ENCODE measurements at places on chromosomes 12 and 14.

GRCh38 chr14:64620910-64621309 is 71.1 kb downstream of the PPP1R36 start:
- DNase-seq: no peak

DNA sequence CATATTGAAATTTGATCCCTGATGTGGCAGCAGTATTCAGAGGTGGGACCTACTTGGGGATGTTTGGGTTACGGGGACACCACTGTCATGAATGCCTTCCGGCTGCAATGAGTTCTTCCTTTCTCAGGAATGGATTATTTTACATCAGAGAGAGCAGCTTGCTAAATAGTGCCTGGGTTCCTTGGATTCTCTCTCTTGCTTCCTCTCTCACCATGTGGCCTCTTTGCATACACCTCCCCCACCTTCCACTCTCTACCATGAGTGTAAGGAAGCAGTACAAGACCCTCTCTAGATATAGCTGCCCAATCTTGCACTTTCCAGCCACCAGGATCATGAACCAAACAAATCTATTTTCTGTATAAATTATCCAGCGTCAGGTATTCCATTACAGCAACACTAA is 15.4 kb upstream of the SCAF11 start:
- DNase-seq: no peak

DNA sequence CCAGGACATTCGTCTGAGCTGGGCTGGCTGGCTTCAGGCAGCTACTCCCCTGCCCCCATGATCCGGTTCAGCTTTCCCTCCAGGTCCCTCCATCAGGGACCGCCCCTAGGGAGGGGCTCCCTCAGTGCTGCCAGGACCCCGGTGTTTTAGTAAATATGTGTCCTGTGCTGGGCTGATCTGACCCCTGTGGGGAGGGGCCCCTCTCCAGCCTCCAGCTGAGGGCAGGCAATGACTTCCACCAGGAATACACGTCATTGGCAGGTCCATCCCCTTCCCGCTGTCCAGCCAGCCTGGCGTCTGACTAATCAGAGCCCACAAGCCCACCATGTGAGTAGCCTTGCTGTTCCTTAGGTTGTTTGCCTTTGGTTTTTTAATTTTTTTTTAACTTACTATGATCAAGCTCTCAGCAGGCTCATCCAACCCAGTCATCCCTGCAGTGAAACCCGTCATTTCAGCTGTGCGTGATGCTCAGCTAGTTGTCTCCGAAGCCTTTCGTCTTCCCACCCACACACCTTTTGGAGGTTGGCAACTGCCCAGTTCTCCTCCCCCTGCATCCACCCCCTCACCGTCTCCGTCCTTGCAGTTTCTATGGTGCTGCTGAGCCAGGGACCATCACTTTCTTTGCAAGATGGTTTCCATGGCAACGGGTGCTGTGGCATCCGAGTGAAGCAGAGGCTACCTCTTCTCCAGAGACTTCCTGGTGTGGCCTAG is 16.0 kb upstream of the SERPINA4 start:
- no peak for DNase-seq

DNA sequence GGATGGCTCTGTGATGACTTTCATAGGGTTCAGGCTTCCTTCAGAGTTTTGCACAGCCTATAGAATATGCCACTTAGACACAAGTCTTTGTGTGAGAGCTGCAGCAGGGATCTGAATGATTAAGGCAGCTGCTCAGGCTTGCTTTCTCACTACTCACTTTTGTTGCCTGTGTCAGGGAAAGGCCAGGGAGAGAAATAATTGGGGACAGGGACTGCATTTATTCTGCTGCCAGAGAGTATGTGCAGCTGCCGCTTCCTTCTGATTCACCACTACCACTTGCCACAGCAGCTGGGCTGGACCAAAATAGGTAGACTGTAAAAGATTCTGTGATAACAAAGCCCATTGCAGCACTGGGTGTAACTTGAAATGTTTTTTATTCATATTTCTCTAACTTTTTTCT is 49.7 kb downstream of the TRMT5 start:
- no peak for DNase-seq

GRCh38 chr12:43621262-43621661 is 69.3 kb upstream of the ADAMTS20 start:
- DNase-seq: no peak

DNA sequence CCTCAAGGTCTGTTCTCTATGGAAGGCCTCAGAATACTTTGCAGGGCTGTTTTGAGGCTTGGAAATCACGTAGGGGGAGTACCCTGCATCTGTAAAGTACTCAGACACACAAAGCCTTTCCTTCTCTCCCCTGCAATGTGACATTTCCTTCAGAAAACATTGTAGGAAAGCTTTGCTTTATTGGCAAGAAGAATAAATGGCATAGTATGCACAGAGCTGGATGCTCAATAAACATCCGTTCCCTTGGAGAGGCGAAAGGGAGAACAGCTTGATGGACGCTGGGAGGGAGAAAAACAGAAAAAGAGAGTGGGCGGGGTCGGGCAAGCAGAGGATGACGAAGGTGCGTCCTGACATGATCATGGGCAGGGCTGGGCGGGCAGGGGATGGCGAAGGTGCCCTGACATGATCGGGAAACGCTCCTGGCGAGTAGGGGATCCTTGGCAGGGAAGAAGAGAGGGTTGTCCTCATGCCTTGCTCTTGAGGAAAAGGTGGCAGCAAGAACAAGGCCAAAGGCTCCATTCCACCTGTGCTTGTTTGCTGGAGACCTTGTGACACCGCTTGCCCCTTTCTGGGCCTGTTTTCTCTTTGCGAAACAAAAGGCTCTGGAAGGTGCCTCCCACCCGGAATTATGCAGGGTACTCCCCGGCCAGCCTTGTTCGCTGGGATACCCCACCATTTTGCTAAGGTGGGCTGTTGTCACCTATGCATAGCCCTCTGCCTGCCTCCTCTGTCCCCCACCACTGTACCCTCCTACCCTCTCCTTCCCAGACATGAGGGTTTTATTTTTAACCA is 21.1 kb downstream of the IRF2BPL start:
- DNase-seq: no peak
